RPMI7951 (cell line): ENCODE measurements at places on chromosomes 2 and 18. TPM values are rescaled to one million over a fixed set of nuclear protein-coding genes. Genes with fewer than 3 reads are reported as not detected.

The TMEM17 gene
- total RNA-seq = 3.2 and 3.5 TPM in 2 replicates

The WDR35 gene
- total RNA-seq = 12.9 and 14.4 TPM in 2 replicates

The LRRC30 gene
- not detected in 2 replicates for total RNA-seq

The DOK6 gene
- total RNA-seq = not detected in 2 replicates

The GPR55 gene
- total RNA-seq = 0.24 and 0.29 TPM in 2 replicates

The ANKRD62 gene
- total RNA-seq = not detected in 2 replicates

- DNase-seq = no peak
Observed at GRCh38 chr2:19942199-19942598, 40.4 kb upstream of the TTC32 start.

DNA sequence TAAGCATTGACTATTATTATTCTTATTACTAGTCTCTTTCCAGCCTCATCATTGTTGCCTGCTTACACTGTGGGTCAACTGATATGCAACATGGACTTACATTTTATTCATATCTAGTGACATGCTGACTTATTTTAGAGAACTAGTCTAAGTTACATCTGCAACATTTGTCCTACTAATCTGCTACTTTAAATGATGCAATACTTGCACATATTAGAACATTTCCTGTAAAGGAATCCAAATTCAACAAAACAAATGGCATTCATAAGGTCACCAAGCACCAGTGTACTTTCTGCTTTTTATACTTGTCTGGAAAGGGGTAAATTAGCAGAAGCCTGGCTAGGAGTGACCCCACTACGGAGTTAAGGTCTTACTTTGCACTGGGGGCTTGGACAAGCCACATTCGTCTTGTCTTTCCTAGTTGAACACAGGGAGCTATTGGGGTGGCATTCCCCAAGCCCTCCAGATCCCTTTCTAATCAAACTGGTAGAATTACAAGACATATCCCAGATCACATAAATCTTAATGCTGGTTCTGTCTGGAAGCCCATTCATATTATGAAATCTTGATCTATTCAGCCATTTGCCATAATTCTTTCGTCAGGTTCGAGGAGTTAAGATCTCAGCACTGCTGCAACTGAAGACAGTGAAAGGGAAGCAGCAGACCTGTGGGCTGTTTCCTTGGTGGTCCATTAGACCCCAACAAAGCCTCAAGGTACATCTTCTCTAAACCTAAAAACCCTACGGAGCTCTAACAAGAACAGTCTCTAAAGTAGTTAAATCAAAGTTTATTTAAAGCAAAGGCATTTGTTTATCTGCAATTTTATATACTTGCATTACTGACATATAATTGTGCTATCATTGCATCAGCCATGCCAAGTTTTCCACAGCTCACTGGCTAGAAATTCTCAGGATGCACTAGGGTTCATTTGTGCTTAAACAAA, 49.9 kb upstream of the RTN4 start:
- DNase-seq = no peak

DNA sequence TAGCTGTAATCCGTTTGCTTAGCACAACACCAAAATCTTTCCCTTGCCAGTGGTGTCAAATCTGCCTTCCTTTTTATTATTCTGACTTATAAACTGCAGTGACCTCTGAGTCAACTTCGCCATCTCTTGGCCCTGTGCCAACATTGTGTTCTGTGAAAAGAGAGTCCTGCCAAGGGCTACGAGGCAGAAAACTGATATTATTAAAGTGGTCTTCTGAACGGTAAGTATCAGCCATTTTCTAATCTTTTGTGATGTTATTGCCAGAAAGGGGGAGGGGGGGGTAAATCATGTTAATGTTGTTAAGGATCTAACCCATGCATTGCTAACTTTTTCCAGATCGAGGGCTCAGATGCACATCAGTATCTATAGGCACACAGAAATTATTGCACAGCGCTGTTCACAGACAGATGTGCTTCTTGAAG, 121.5 kb upstream of the LTBP1 start:
- DNase-seq = peak; percentile 50

The DSC2 gene
- total RNA-seq = not detected in 2 replicates

- DNase-seq = no peak
Observed at GRCh38 chr18:25729072-25729471, 361.3 kb downstream of the SS18 start.

The DNAJC5G gene
- not detected in 2 replicates for total RNA-seq

- DNase-seq = no peak
Observed at GRCh38 chr2:239462191-239462515, 61.3 kb upstream of the HDAC4 start.

DNA sequence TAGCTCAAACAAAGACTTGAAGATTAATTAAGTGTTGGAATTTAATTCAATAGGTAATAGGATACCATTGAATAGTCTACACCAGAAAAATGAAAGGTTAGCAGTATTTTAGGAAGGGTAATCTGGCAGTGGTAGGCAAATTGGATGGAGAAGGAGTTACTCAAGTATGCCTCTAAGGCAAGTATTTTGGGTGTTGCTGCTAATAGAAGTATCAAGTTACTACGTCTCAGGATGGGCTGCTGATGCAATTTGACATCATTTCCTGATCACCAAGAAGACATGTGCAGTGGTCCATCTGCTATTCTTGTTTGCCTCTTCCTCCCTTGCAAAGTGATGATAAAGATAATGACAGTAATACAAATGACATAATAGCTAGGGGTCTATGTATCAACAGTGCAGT, 485.3 kb downstream of the TGIF1 start:
- DNase-seq = no peak
